Stimulated activated CD4-positive, alpha-beta T cell treated with anti-CD3 and anti-CD28 coated beads, Interleukin-15, amount 100 ng/mL, for 1 hour (primary cell): ENCODE measurements at places on chromosomes 2 and 18.

GRCh38 chr2:170227507-170227947 lies 49.6 kb downstream of the MYO3B start:
- no peak for DNase-seq

- DNase-seq: no peak
Observed at GRCh38 chr2:230877759-230878598, 13.2 kb downstream of the ITM2C start.

- no peak for DNase-seq
Observed at GRCh38 chr2:170647741-170648436, 67.2 kb upstream of the SP5 start.

GRCh38 chr2:216394881-216395280 lies 17.4 kb upstream of the SMARCAL1 start:
- no peak for DNase-seq

DNA sequence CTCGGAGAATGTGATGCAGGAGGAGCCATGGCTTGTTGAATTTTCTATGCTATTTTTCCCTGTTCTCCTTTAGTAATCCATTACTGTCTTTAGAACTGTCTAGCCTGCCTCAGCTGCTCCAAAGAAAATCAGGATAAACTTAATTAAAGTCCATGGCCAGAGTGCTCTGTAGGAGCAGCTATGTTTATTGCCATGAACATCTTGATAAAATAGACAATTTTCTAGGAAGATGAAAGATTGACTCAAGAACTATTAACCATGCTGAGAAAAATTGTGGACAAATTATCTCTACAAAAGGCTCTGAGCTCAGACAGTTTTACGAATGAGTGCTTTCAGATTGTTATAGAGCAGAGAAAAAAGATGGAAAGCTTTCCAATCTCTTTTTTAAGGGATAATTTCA lies 193.0 kb downstream of the TTC32 start:
- DNase-seq: no peak

DNA sequence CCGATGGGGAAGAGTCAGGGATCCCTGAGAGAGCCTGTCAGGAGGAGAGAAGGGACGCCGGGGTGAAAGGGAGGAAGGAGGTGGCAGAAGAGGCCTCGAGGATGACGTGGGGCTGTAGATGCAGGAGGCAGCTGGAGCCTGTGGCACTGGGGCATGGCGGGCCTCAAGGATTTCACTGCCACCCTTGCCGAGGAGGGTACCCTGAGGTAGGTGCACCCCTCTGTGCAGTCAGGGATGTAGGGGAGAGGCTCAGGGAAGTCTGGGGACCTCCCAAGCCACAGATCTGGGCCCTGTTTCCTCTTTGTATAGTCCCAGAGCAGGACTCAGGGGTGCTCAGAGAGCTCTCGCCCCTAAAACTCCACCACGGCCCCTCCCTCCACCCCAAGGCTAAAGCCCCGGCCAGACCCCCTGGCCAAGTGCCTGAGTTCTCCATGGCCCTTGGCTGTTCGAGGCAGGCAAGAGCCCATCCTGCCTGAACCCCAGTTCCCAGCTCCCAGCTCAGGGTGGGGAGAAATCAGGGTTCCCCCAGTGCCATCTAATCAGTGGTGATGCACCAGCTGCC lies 39.0 kb upstream of the HDAC4 start:
- DNase-seq: no peak

DNA sequence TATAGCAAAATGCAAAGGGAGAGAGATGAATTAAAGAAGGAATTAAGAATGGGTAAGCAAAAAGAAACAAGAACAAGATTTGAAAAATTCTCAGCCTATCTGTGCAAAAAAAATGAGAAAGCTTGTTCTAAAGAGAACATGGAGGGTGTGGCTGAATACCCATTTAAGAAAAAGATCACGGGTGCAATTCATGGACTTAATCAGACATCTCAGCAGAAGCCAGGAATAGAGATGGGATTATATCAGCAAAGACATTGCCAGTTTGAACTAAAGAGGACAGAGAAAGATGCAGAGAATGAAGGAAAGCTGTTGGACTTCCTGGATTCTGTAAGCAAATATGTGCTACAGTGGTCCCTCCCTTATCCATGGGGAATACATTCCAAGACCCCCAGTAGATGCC lies 115.6 kb downstream of the RTTN start:
- DNase-seq: no peak

DNA sequence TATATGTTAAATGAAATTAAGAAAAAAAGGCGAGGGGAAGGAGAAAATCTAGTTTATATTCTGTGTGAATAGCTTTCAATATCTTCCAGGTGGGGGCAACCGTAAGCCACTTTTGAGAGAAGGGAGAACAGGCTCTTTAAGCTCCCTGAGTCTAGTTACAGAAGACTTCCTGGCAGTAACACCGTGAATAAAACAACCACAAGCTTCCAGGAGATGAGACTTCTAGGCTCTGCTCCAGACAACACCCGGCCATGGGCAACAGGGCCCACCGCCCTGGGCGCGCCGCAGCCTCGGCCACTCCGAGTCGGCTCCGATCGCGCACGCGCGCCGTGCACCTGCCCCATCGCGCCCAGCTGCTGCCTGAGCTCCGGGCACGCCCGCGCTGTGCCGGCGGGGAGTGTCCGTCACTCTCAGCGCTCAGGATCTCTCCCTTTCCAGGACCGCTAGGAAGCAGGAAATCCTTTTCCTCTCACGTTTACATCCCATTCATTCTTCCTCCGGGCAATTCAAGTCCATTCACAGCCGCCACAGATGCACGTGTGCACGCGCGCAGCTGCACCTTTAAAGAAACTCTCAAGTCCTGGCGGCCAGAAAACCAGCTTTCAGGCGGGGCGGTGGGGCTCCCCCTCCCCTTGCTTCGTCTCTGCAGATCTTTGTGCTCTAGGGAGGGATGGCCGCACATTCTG lies 19.4 kb upstream of the PAX3 start:
- DNase-seq: no peak

DNA sequence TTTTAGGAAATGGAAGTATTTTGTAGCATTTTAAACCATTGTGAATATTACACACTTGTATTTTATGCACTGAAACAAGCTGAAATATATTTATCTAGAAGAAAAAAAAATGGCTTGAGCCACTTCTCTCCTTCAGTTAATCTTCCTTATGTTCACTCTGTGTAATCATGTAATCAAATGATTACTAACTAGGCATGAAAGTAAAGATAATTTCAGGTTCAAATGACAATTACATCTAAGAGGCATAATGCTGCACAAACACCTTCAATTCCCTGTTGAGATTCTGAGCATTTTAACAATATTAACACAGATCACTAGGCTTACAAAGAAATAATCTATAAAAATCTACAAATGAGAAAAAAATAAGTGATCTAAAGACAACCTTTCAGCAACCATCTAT lies 119.6 kb upstream of the ITGB6 start:
- no peak for DNase-seq

DNA sequence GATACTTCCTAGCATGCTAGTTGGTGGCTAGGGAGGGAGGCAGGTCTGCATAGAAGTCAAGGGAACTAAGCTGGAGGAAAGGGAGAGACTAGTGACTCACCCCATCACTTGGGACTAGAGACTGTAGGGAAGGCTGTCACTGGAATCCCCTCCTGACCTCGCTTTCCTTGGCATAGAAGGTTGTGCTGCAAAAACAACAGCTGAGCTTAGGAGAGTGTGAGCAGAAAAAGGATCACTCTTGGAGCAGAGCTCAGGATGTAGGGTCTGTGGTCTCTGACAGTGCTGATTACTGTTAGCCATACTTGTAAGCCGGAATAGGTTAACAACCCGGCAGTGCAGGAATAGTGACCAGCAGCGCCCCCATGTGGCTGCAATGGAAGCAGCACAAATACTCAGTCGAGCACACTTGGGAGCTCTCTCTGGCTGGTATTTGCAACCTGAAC lies 66.9 kb upstream of the SMAD2 start:
- peak; percentile 19 for DNase-seq

GRCh38 chr2:86746939-86747338 lies 26.8 kb downstream of the RMND5A start:
- no peak for DNase-seq

DNA sequence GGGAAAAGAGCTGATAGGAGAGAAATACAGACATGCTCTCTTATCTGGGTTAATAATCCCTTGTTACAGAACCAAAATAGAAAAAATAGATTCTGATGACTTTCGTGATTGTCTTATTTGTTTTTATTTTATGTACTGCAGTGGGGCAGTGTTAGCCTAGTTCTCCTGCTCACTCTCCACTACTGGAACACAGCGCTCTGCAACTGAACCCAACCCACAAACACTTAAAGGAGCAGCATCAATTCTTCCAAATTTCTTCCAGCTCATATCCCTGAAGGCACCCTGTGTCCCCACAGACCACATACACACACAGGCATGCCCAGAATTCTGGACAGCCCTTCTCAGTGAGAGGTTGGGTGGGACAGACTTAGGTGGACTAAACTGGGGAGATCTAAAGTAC lies 160.6 kb downstream of the SS18 start:
- DNase-seq: no peak

DNA sequence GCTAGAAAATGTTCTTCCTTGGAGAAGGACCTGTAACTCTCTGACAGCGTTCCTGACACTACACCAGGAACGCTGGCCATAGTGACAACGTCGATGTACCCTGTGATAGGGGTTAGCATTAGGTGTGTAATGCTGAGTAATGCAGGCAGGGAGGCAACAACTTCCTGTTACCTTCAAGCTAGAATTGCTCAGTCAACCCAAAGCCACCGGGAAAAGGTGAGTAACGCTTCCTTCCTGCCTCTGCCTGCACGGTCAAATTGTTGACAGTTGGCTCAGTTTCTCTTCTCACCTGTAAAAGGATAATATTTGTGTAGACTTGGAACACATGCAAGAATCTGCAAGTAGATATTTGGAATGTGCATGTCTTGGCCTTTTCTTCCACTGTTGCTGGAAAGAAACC lies 12.7 kb downstream of the FAM110C start:
- DNase-seq: no peak

- DNase-seq: no peak
Observed at GRCh38 chr2:15842758-15843666, 97.3 kb upstream of the MYCN start.

GRCh38 chr2:43400508-43400907 lies 174.1 kb upstream of the ZFP36L2 start:
- no peak for DNase-seq

DNA sequence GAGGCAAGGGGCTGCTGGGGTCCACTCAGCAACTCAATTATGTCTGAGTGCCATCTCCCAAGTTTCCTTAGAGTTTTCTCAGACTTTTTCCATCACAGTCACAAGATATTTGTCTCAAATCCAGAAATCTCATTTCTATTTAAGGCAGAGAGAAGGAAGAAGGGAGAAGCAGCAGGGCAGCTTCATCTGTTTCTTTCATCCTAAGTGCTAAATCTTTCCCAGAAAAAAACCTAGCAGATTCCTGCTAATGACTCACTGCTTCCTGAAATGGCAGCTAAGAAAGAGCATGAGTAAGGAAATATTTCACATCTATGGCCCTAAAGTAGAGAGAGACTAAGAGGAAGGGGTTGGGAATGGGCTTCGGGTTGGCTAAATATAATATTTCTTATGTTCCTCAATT lies 88.0 kb downstream of the KYNU start:
- no peak for DNase-seq

- no peak for DNase-seq
Observed at GRCh38 chr18:46334868-46335281, 230.7 kb downstream of the HAUS1 start.

GRCh38 chr2:23485841-23486683 lies 101.1 kb downstream of the KLHL29 start:
- DNase-seq: no peak

GRCh38 chr2:65913813-65914212 lies 481.4 kb upstream of the SPRED2 start:
- DNase-seq: no peak

- no peak for DNase-seq
Observed at GRCh38 chr2:239828192-239828972, 196.8 kb downstream of the NDUFA10 start.
